ENCODE measurements at places on chromosomes 7 and 10. TPM values are rescaled to one million over a fixed set of nuclear protein-coding genes. Genes with fewer than 3 reads are reported as not detected.

Gene SLC26A3
- not detected for total RNA-seq

DNA sequence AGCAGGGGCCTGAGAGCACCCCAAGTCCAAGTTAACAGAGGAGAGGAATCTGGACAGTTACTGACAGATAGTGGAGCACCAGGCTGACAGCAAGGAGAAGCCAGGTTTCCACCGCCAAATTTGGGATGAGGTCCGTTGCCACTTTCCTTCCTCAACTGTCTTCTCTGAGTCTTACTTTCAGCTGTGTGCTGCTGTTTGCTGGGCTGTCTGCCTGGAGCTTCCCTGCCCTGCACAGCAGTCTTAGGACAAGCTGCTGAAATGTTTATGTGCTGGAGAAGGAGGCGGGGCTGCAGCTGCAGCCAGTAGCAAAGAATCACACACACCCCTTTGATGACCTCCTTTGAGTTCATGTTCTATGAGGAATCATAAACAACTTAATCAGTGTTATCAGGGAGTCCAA, 17.4 kb upstream of the CYP3A7 start:
- DNase-seq, result no peak

- DNase-seq, result no peak
Observed at GRCh38 chr10:129962031-129962871, 1.8 kb downstream of the EBF3 start.

- no peak for DNase-seq
Observed at GRCh38 chr10:112022196-112022595, 161.4 kb downstream of the GPAM start.

Gene FEZF1
- total RNA-seq, result not detected

Gene VPS50
- total RNA-seq, result 43.7 TPM

GRCh38 chr7:148332191-148333186, 258.1 kb upstream of the C7orf33 start:
- no peak for DNase-seq

DNA sequence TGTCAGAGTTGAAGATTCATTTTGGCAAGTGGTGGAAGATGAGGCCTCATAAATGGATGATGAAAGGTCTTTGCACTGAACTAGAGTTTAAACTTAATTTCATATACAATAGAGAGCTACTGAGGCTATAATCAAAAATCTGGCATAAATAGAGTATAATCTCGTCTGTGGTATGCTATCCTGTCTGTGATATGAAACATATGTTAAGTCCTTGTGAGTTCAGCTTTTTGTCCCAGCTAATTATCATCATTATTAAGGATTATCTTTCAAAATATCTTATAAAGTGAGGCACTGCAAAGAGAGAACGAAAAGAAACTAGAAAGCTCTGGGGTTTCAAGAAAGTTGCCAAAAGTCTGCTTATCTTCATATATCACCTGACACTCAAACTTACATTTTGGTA, 83.4 kb downstream of the GAD2 start:
- DNase-seq, result no peak

DNA sequence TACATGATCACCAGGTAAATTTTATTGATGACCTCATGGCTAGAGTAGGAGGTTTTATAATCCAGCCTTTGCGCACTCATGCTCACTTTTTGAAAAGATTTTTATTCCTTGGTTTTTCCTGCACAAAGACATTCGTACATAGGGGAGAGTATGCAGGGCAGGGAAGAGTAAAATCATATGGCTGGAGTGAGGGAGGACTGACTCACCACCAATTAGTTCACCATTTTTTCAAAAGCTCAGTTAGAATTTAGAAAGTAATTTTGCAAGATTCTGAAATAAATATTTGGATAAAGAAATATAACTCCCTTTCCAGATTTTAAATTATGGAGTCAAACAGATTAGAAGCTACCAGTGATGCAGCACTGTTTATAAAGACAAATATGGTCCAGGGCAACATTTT, 111.9 kb downstream of the SEMA3D start:
- DNase-seq, result peak; percentile 63

Gene TAS2R41
- total RNA-seq, result not detected

DNA sequence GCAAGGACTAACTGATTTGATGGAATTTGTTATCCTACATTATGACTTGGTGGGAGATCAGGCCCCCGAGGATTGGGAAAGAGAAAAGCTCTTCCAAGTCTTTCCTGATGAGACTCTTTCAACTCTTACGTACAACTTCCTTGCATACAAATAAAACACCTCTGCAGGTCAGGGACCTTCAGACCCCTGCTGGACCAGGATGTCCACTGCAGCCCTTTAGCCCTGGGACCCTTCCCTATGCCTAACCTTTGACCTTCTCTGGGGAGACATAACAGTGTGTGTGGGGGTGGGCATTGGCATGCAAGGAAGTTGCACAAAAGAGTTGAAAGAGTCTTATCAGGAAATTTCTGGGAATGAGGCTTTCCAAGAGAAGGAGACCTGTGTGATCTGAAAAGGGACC, 859.4 kb downstream of the TYW1 start:
- DNase-seq, result no peak

Gene CDC14C
- total RNA-seq, result 0.17 TPM

- DNase-seq, result peak; percentile 81
Observed at GRCh38 chr10:63767138-63767801, 246.1 kb downstream of the REEP3 start.

DNA sequence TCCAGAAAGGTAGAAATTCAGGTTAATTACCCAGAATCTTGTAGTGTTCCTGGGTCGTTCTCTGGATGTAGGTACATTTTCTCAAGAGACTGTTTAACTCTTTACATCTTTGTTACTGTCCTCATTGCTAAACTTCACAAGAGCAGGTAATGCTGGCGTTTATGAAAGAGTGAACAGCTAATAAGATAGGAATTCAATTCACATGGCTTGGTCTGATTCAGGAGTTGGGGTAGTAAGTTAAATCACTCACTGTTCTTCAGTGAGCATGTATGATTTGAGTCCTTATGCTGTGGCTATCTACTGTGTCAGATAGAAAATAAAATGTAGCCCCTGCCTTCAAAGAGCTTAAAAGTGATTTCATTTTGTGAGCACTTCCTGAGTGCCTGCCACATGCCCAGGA, 480.0 kb downstream of the LRMDA start:
- DNase-seq, result no peak

GRCh38 chr10:6072215-6072934, 10.2 kb upstream of the IL2RA start:
- no peak for DNase-seq

DNA sequence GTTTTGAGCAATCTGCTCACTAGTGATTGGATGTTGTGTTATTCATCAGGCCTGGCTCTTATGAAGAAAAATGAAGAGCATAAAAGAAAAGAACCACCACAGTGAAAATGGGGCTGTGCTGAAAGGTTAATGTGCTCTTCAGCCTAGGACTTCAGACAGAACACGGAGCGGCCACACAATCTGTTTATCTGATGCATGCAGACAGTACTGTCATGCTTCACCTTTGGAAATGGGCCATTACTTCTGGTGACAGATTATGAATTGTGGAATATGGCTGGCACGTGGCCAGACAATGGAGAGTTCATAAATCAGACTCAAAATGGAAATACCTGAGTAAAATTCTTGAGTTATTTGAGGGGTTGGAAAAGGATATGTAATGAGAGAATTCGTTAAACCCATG, 86.0 kb upstream of the NOBOX start:
- no peak for DNase-seq

Gene CDNF
- 1.5 TPM for total RNA-seq

Gene PLAU
- total RNA-seq, result 60.1 TPM
